ENCODE measurements at places on chromosomes 12 and 14.

DNA sequence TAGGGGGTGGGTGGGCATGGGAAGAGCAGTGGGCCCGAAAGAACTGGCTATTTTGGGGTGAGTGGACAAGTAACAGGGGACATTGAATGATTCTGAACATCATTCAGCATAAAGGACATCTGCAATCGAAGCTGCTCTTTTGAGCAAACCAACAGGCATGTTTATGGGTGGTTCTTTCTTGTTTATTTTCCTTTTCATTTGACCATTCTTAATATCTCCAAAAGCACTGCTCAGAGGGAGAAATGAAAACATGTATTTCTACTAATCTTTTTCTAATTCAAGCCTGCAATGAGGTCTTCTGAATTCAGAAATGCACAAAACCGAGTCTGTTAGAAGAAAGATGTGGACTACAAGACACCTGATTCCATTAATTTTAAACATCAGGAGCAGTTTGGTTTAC is 54.0 kb downstream of the NUAK1 start:
- DNase-seq = no peak

GRCh38 chr12:57886542-57886941 is 40.0 kb upstream of the CTDSP2 start:
- no peak for DNase-seq

- no peak for DNase-seq
These were observed 316.2 kb downstream of the NPAS3 start for GRCh38 chr14:33254861-33255395.

- no peak for DNase-seq
These were observed 26.4 kb upstream of the AEBP2 start for GRCh38 chr12:19412844-19413243.

DNA sequence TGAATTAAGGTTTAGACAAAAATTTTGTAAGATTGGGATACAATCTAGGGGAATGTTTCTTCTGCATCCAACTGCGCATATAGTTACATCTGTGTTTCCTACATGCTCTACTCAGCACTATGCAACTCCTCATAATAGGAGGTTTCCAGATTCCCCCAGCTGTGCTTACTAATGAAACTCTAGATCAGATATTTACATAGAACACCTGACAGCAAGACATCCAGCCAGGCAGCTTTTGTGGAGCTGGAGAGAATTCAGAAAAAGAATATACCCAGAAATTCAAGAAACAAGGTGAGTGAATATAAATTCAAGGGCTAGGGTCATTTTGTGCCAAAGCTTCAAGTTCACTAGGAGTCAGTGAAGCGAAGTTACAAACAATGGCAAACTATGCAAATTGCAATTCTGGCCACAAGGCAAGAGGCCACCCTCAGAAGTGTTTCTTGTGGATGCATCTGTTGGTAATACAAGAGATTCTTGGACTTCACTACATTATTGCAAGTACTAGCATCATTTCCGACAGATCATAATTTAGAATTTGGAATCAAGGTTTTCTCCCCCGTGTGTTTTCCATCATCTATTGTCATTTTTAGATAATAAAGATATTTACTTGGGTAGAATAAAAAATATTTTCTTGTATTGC is 341.2 kb upstream of the NAV3 start:
- DNase-seq = no peak

- DNase-seq = no peak
These were observed 229.9 kb downstream of the NTF3 start for GRCh38 chr12:5661811-5662210.

DNA sequence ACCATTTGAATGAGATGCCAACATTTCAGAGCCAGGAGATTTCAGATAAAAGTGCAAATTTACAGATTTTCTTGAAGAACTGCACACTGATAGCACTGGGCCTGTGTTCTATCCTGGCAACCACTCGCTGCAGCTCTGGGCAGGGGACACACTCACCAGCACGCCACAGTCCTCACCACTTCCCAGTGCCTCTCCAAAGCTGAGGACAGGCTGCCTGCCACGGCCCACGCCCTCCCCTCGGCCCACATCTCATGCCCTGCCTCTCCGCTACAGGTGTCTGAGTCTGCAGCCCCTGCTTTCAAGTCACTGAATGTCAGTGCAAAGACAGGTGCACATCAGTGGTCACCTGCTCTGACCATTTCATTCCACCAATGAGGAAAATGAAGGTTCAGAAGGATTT is 12.7 kb downstream of the CAMKK2 start:
- no peak for DNase-seq

GRCh38 chr14:20697273-20698017 is 8.9 kb downstream of the ANG start:
- no peak for DNase-seq

- no peak for DNase-seq
These were observed 69.6 kb downstream of the NT5DC3 start for GRCh38 chr12:103771466-103771865.

GRCh38 chr12:127235761-127236160 is 1031.2 kb upstream of the TMEM132C start:
- no peak for DNase-seq

All from stimulated activated CD4-positive, alpha-beta T cell treated with anti-CD3 and anti-CD28 coated beads, Interleukin-1b, Interleukin-23, amount 100 ng/mL, for 1 hour (primary cell).